ENCODE measurements at places on chromosomes 5 and 9.

DNA sequence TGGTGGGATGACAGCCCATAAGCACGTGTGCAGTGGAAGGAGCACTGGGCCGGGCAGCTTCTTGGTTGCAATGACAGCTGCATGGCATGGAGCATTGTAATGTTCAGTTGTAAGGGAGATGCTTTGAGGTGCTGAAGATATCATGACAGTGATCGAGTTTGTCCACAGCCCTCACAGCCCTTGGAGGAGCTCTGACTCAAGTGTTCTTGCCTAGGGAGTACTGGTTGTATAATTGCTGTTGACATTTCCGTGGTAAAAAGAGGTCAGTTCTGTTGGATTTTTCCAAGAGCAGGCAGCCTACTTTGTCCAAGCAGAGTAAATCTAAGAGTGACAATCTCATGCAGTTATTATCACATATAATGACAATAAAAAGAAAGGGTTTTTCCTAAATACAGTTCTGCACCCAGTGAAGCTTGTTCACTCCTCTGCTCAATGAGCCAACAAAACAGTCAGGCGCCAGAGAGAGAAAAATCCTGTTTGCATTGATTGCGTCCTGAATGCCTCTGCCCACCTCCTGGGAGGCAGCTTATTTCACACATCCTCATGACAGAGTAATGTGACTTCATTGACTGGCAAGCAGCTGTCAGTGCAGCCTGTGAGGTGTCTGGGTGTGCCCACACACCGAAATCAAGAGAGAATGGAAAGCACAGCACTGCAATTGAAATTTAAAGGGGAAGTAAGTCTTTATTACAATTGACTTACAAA, 248.0 kb downstream of the NTRK2 start:
- no peak for DNase-seq

DNA sequence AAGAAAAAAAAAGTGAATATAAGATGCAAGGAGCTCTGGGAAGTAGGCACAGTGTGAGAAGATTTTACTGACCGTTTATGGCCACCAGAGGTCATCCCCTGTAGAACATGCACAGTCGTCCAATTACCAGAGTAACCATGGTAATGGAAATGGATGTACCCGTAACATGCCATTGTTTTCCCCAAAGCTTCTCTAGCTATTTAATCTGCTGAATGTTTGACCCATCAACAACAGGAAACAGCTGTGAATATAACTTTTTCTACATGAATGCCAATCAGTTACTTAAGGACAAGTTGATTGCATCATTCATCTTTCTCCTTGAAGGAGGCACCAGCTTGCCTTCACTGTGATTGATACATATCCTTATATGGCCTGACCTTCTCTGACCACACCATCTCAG, 1967.0 kb upstream of the CDH9 start:
- DNase-seq: no peak

DNA sequence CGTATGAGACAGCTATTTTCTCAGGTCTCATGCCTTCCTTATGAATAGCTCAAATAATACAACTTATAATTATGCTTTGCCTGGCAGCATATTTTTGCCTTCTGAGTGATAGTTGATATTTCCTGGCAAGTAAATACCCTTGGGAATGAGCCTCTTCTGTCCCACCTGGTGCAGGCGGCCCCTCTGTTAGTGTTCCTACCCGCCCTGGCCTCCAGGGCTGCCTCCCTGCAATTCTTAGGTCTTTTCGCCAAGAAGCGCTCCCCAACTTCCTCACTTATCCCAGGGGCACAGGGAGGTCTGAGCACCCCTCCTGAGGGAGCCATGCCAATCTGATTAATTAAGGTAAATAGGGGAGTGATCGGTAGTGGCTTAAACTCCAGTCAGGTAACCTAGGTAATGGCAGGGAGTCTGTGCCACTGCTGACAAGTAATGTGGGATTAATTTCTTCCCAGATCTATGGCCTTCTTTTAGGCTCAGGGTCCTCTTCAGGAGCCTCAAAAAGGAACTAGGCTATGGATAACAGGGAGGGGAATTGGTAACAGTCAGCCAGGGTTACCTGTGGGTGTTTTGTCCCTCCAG, 81.5 kb downstream of the GALNT10 start:
- DNase-seq: no peak

GRCh38 chr9:97510797-97511654, 9.6 kb downstream of the TMOD1 start:
- DNase-seq: peak; percentile 62

DNA sequence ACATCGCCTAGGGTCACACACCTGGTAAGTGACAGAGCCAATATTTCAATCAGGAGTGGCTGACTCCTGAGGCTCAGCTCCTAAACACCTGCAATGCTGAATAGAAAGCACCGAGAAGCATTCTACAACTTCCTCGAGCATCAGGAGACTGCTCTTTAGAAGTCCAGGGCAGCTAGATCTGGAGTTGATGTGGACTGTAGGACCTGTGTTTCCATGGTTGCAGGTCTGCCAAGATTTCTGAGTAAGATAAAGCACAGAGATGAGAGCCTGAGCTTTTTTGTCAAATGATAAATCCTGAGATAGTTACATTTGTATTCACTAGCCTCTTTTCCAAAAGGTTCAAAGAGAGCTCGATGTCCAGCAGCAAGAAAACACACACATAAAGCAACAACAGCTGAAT, 43.8 kb downstream of the YIPF5 start:
- no peak for DNase-seq

DNA sequence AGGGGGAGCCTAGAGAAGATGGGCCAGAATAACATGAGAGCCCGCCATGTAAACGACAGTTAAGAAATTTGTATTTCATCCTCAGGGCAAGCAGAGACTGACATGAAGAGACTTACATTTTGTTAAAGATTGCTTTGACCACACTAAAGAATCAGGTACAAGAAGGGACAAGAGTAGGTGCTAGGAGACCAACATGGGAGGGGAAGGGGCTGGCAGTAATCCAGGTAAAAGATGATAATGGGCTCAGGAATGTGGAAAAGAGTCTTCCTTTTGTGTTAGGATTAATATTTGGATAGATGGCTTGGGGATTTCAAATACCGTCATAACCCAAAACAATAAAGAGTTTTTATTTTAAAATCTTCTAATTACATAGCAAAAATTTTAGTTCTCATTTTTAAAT, 137.3 kb downstream of the ZNF462 start:
- DNase-seq: no peak

DNA sequence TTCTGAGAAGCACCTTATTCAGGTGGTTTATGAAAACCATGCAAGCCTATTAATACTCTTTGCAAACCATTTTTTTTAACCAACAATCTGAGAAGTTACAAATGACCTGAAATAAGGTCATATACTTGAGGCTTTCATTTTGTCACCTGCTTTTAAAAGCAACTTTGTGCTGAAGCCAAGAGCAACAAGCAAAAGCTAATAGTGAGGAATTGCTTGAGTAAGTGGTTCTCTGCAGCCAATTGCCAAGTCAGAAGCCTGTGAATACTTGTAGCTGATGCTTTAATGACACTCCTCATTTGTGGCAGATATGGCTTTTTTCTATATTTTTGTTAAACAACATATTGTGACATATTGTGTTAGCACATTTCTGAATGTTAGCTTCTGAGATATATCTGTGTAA, 126.7 kb upstream of the ZNF608 start:
- DNase-seq: no peak

Measured in GM10248 (cell line).